Hippocampal formation (tissue), 2 donors: ENCODE measurements at places on chromosomes 11 and 22.

GRCh38 chr22:33335611-33336279 lies 277.6 kb upstream of the SYN3 start:
- no peak for DNase-seq

GRCh38 chr11:108666373-108666772 lies 1.5 kb downstream of the DDX10 start:
- no peak for DNase-seq

GRCh38 chr11:130582981-130583380 lies 134.5 kb downstream of the ADAMTS15 start:
- no peak for DNase-seq

DNA sequence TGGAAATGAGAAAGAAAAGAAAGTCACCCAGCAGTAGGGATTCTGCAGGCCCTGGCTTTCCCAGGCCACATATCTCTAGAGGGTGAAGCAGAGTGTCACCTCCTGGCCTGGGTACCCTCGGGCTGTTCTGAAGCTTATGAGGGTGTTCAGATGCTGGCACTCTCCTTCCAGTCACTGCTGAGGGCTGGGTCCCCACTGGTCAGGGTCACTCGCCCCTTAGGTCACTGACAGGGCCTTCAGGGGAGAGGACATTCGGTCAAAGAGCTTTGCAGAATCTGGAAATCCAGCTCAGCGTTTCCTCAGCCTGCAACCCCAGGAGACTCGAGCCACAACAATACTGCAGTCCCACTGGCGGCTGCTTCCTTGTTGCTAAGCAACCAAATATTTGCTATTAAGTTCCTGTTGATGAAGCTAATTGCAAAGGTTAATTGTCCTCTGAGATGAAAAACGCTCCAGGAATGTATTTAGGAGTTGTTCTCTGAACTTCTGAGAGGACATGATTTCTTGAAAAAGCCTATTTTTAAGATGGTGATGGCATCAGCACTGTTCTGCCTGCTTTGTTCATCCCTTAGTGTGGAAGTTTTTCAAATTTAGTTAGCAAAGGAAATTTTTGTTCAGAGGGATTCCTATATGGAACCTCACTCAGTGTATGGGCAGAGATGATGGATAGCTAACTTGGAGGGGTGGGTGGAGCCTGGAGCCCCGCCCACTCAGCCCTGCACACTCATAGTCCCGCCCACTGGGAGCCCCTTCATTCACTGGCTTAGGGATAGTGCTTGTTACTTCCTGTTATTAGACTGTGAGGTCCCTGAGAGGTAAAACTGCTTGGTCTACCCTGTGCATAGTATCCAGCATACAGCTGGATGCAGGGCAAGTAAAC lies 109.2 kb downstream of the CSNK2A3 start:
- DNase-seq, result no peak

GRCh38 chr22:46079093-46079860 lies 71.0 kb upstream of the PPARA start:
- no peak for DNase-seq

DNA sequence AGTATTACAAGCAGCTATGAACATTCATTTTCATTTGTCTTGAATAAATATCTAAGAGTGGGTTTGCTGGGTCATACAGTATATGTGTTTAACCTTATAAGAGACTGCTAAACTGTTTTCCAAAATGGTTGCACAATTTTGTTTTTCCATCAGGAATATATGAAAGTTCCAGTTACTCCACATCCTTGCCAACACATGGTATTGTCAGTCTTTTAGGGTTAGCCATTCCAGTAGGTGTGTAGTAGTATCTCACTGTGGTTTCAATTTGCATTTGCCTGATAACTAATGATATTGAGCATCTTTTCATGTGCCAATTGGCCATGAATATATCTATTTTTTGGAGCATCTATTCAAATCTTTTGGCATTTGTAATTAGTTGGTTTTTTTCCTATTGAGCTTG lies 7.7 kb upstream of the CCDC83 start:
- DNase-seq, result no peak

GRCh38 chr11:76124905-76125770 lies 81.2 kb downstream of the WNT11 start:
- no peak for DNase-seq

DNA sequence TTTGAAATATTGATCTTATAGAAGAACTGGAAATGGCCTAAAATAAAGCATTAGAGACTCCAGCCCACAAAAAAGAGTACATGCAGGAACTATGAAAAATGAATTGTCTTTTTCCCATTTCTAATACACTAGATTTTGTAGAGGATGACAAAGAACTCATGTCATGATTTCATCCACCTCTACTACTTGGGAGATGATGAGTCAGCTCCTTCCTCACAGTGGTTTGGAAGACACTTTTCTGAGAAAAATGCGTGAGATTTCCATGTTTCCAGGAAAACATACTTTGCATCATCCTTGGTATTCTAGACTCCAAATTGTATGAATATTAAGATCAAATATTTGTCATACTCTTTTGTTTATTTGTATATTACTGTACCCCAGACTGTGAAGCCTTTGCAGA lies 500.5 kb downstream of the FAM181B start:
- DNase-seq, result no peak

DNA sequence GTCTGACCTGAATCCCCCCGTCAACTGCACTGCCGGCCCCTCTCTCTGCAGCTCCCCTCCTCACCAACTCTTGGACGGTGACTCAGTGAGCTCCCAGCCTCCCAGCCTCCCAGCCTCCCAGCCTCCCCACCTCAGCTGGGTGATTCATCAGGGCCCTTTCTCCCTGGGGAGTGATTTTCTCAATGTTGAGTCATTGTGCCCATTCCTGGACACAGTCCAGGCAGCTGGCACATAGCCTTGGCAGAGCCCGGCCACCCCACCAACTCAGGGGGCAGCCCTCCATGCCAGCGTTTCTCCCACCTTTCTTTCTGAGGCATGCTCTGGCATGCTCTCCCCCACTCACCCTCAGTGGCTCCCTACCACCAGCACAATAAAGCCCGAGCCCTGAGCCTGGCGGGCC lies 30.7 kb downstream of the PDE2A start:
- no peak for DNase-seq

DNA sequence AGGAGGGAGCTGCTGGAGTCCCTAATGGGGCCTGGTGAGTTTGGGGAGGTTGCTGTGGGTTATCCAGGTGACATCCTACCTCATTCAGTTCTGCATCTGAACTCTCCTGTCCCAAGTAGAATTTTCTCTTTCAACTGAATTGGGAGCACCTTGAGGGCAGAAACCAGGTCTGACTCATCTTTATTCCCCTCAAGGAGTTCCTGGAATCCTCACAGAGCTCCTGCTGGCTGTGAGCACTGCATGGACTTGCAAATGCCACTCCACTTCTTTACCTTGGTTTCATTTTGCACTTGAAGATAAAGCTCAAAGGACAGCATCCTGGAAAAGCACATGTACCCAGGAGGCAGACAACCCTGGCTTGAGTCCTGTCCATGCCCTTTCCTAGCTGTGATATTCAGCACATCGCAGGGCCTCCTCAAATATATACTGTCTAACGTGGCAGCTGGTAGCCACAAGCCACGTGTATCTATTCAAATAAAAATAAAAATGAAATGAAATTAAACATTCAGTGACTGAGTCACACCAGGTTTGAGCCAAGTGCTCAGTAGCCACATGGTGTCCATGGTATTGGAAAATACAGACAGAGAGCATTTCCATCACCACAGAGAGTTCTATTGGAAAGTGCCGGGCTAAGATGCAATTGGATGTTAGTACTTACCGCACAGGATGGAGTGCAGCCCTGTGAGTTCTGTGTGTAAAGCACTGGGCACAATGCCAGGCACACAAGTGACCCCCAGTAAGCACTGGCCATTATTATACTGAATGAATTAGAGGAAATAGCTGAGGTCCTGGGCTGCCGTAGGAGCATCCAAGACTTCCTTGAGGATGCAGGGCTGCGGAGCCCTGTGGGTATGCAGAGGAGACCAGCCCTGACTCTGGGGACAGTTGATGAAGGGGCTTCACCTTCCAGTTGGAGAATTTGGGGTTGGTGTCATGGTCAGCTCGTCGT lies 149.0 kb downstream of the PKNOX2 start:
- DNase-seq, result no peak

DNA sequence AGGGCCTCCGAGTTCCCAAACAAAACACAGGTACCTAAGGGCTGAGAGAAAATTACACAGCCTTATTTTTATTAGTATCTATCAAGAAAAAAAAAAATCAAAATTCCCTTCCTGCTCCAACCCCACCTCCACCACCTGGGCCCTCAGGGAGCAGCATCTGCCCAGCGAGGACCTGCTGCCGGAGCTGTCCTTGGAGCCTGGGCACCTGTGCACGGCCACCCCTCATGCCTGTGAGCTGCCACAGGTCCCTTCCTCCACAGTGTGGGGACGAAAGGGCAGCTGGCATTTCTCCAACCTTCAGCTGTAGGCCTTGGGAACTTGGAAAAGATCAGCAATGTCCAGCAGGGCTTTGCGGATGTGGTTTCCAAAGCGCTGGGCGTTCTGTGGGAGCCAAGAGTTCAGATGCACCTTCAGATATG lies 6.3 kb upstream of the SYCE3 start:
- DNase-seq, result no peak

DNA sequence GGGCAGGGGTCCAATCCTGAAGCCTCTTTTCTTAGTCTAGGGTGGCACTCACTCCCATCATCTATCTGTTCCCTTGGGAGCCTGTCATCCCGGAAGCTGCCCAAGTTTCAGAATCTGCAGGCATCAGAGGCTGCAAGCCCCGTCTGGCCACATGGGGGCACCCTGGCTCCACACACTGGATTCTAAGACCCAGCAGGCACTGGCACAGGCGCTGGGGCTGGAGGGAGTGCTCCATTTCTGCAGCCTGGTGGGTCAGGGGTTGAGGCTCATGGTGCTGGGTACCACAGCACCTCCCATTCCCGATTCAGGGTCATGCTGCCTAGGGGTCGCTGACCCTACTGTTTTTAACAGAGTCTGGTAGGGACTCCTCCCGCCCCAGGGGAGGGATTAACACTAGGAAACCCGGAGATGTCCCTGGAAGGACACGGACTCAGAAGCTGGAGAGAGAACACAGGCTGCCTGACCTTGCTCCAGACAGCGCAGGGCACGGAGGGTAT lies 243.9 kb upstream of the SYN3 start:
- DNase-seq, result peak; percentile 74
